HTR-8/SVneo (cell line): ENCODE measurements at places on chromosomes 2 and 18.

DNA sequence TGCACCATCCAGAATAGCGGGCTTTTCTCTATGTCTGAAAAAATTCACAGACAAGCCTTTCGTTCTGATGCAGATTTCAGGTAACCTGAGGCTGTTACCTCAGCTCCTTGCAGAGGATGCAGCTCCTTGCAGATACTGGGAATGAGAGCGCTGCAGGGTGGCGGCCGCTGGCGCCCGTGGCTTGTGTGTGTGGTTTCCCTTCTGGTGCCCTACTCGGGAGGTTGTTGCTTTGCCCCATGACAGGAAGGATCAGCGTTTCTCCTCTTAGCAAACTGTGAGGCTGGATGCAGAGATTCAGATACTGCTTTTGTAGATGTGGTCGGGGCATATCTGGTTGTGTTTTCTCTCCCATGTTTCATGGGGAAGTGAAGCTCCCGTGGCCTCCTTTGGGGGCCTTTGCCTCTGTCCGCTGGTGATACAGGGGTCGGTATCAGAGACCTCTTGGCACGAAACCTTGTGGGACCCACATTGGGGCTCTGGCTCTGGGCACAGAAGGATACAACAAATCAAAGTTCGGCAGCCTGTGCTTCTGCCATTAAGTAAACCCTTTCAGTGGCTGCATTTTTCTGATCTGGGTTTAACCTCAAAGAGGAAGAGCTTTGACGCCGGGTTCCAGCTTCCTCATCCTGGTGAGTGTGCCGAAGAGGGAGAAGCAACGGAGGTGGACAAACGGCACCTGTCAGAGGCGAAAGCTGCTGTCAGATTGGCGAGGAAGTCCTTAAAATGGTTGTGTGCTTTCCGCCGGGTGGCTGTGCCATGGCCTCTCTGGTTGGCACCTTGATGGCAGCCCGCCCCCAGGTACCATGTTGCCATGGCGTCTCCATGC, 127.8 kb downstream of the MBP start:
- DNase-seq, result no peak

- DNase-seq, result peak; percentile 53
Measured at GRCh38 chr18:28176948-28177827, at the start of gene CDH2. CDH2 (minus strand) TSS chr18:28177130; CDS start chr18:28177022, 108 bp downstream.

DNA sequence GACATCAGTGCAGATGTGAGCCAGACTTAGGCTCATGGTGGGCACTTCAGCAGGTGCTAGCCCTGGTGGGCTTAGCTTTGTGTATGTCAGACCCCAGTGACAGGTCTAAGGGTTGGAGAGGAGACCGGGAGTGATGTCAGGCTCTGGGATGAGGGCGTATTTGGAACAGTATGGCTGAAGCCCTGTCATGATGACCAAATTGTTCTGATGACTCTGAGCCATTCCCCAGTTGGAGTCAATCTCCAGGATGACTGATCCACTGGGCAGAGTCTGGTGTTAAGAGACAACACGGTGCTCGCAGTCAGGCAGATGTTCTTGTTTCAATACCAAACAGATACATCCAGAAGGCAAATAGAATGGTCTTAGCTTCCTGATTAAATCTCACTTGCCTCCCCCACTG, 241.5 kb downstream of the SOX11 start:
- no peak for DNase-seq

GRCh38 chr2:196804381-196804780, 4.8 kb downstream of the C2orf66 start:
- DNase-seq, result no peak
